AG20443 (cell line): ENCODE measurements at places on chromosomes 2 and 18.

DNA sequence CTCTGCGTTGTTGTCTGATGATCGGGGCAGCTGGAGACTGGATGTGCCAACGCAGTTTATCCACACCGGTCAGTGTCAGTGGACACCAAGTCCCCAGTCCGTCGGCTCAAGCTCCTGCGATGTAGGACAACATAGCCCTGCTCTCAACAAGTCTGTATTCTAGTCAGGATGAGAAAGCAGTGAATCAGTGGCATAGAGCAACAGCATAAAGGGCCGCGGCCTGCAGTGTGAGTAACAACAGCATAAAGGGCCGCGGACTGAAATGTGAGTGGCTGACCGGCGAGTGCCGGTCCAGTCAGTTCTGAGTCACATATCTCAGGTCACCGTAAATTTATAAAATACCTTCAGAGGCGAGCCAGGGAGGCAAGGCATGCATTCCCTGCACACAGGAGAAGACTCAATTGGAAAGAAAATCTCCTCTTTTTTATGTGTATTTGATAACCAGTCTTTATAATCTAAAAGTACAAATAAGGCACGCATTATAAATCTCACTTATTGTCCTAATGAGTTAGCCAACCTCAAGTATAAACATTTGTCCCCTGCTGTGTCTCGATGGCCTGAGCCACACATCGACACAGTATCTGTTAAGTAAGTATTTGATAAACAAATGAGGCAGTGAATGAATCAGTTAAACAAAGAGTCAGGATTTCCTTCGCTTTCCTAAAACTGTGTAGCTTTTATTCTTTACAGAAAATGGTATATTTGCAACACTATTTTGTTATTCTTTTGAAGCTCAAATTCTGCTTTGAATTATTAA lies 33.8 kb upstream of the NFATC1 start:
- no peak for DNase-seq

- no peak for DNase-seq
Measured at GRCh38 chr2:222807431-222807830, 53.4 kb upstream of the ACSL3 start.

GRCh38 chr2:24839729-24840128 lies 46.5 kb downstream of the CENPO start:
- no peak for DNase-seq

DNA sequence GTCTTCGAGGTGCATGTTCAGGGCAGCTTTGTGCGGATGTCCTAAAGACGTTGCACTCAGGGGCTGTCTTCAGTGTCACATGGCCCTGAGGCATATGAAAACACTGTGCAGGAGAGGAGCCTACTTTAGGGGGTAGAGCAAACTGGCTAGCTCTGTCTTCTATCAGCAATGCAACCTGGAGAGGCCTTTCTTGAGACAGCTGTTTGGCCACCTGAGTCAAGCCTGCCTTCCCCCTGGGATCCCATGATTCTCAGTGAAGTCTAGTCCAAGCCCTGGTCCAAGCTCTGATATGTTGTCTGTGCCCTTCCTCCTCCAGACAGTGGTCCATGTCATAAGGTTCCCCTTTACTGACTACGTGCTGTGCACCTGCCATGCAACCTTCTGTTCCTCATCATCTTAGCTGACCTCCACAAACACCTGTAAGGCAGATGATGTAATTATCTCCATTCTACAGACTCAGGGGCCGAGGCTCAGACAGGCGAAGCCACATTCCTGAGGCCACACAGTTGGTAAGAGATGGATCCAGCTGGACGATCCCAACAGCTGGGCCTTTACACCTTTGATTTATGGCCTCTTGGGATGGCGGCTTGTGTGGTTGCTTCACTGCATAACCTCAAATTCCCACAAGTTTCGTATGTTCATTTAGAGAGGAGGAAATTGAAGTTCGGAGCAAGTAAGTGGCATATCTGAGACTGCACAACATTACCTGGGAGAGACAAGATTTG lies 109.9 kb downstream of the COPS8 start:
- no peak for DNase-seq

DNA sequence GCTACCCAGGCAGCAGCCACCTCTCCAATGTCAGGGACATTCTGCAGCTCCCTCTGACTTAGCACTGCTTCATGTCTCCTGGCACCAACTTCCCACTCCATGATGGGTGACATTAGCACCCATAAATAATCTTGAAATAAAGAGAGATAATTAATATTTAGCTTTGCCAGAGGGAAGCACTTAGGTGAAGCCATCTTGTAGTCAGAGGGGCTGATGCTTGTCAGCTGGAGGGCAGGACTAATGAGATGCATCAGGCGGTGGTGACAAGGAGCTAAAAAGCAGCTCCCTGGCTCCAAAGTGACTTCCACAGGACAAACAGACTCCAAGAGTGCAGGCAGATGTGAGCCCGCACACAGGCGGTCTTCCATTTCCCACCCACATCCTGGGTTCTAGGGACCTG lies 153.0 kb upstream of the ID2 start:
- no peak for DNase-seq

GRCh38 chr2:134852518-134852917 lies 14.1 kb downstream of the ACMSD start:
- DNase-seq = peak; percentile 22

DNA sequence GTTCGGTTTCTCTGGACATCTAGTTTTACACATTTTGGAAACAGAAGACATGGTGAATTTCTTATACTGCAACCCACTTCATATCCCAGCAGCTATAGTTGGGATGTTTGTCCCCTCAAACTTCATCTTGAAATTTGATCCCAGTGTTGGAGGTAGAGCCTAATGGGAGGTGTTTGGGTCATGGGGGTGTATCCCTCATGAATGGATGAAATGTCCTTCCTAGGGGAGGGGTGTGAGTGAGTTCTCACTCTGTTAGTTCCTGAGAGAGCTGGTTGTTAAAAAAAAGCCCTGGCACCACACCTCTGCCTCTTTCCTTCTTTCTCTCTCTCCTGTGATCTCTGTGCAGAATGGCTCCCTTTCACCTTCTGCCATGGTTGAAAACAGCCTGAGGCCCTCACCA lies 369.0 kb upstream of the KCNJ3 start:
- DNase-seq = no peak

DNA sequence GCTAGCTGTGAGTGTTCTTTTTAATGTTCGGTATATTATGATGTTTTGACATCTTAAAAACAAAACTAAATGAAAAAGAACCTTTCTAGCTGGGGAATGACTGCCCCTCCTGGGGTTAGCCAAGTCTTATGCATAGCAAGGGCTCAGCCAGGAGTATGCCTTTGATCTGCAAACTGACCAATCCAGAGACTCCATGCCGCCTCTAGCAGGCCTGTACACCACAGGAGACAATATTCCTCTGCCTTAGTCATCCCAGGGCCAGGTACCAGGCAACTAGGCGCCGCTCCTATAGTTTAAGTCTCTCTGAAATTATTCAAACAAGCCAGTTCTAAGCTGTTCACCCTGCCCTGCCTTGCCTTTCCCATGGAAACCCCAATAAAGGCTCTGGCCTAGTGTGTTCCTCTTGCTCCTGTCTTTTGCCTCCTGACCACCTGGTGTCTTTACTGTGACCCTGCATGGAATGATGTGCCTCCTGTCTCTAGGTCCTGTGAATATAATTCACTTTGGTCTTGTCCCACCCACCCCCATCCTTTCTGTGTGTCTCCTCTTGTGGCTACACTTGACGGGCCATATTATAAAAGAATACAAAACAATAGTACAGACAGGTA lies 52.0 kb upstream of the CHN1 start:
- DNase-seq = no peak

DNA sequence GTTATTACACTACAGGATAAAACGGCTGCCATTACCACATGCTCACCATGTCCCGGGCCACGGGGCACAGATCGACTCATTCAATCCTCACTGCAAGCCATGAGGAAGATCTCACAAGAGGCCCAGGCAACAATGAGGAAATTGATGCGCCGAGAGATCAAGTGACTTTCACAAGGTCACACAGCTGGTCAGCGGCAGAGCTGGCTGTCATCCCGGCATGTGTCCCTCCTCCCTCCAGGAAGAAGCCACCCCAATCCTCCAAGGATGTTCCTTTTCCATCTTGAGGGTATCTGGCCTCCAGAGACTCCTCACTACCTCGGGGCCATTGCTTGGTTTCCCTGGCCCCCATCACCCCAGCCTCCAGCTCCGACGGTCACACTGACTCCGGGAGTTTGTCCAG lies 65.3 kb upstream of the GLI2 start:
- DNase-seq = no peak

GRCh38 chr2:218979846-218980734 lies 4.9 kb downstream of the FEV start:
- DNase-seq = peak; percentile 90

- no peak for DNase-seq
Measured at GRCh38 chr2:207291625-207292252, 126.0 kb upstream of the KLF7 start.

DNA sequence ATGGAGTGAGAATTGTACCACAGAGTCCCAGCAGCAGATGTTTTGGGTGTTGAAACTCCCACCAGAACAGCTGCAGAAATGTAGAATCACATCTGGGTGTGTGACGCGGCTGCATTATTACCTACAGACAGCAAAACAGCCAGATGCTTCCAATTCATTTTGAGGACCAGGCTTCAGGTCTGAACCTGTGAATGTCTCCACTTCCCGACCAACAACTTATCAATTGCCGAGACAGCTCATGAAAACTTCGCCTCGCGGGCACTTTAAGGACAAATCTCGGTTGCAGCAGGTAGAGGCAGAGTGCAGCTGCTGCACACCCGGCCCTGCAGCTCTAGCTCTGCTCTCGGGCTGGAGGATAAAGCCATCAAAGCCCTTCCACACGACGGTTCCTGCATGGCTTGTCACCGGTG lies 202.0 kb downstream of the HRH4 start:
- no peak for DNase-seq

- peak; percentile 70 for DNase-seq
Measured at GRCh38 chr18:24600076-24600654, 139.7 kb downstream of the HRH4 start.

DNA sequence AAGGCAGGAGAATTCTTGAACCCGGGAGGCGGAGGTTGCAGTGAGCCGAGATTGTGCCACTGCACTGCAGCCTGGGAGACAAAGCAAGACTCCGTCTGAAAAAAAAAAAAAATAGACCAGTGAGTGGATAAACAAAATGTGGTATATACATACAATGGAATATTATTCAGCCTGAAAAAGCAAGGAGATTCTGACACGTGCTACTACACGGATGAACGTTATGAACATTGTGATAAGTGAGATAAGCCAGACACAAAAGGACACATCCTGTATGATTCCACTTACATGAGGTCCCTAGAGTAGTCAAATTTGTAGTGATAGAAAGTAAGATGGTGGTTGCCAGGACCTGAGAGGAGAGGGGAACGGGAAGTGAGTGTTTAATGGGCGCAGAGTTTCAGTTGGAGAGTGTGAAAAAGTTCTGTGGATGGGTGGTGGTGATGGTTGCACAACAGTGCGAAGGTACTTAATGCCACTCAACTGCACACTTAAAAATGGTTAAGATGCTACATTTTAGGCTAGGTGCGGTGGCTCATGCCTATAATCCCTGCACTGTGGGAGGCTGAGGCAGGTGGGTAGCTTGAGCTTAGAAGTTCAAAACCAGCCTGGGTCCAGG lies 38.3 kb downstream of the NIFK start:
- no peak for DNase-seq

GRCh38 chr2:220000586-220000985 lies 373.2 kb downstream of the SLC4A3 start:
- DNase-seq = no peak

DNA sequence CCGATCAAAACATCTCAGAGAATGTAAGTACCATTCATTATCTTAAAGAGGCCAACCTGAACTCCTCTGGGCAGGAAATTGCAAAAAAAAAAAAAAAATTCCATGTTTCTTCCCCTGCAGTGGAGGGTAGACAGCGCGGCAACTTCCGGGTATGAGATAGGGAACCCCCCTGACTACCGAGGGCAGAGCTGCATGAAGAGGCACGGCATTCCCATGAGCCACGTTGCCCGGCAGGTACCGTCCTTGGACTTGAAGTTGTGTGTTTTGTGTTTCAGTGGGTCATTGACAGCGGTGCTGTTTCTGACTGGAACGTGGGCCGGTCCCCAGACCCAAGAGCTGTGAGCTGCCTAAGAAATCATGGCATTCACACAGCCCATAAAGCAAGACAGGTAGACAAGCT lies 7.2 kb downstream of the ACP1 start:
- DNase-seq = no peak

GRCh38 chr18:51107082-51107481 lies 77.1 kb downstream of the SMAD4 start:
- no peak for DNase-seq

- no peak for DNase-seq
Measured at GRCh38 chr2:232024457-232024856, 62.9 kb downstream of the DIS3L2 start.

- DNase-seq = no peak
Measured at GRCh38 chr18:21759836-21760235, 19.2 kb downstream of the MIB1 start.

GRCh38 chr2:170695521-170696410 lies 19.4 kb upstream of the SP5 start:
- no peak for DNase-seq

- DNase-seq = no peak
Measured at GRCh38 chr18:3594760-3595368, 144.9 kb downstream of the TGIF1 start.

- DNase-seq = no peak
Measured at GRCh38 chr2:75025633-75026380, 67.4 kb downstream of the POLE4 start.

- DNase-seq = no peak
Measured at GRCh38 chr2:161947406-161947805, 126.6 kb downstream of the DPP4 start.

DNA sequence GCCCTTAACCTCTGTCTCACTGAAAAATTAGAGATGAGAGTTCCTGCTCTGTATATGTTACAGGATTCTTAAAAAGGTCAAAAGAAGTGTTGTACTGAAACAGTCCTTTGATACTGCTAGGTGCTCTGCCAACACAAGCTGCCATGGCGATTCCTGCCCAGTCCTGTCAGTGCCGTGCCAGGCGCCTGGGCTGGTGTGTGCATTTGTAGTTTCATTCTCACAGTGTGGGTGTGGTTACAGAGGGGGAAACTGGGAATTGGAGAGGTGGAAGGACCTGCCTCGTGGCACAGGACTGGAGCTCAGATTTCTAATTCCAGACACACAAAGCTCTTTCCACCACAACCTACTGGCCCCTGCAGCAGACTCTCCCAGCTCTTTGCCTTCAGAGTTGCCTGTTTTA lies 122.3 kb upstream of the RAB6C start:
- no peak for DNase-seq

- DNase-seq = no peak
Measured at GRCh38 chr18:13680612-13681011, 45.7 kb downstream of the FAM210A start.

GRCh38 chr2:10339647-10340592 lies 37.2 kb downstream of the HPCAL1 start:
- no peak for DNase-seq

GRCh38 chr2:102276549-102277201 lies 34.7 kb upstream of the IL1RL1 start:
- no peak for DNase-seq

GRCh38 chr2:69335311-69335710 lies 51.7 kb downstream of the GFPT1 start:
- DNase-seq = no peak

DNA sequence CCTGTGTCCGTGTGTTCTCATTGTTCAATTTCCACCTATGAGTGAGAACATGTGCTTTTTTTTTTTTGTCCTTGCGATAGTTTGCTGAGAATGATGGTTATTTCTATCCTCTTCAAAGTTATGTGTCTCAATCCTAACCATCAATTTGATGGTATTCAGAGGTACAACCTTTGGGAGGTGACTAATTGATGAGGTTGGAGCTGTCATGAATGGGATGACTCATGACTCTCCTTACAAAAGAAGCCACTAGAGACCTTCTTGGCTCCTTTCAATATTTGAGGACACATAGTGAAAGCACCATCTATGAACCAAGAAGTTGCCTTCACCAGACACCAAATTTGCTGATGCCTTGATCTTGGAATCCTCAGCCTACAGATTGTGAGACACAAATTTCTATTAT lies 677.1 kb upstream of the DDX18 start:
- DNase-seq = no peak
